HCEC 1CT (cell line): ENCODE measurements at places on chromosomes 7 and 10.

DNA sequence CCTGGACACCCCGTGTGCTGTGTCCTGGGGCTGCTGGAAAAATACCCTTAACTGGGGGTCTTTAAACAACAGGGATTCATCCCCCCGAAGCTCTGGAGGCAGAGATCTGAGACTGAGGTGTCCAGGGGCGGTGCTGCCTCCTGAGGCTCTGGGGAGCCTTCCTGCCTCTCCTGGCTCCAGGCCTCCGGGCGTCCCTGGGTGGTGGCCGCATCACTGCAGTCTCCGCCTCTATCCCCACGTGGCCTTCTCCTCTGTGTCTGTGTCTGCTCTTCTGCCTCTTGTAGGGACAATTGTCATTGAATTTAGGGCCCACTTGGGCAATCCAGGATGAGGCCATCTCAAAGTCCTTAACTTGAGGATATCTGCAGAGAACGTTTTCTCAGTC lies 216.6 kb downstream of the WDR37 start:
- DNase-seq: no peak

- DNase-seq: no peak
Observed at GRCh38 chr10:120819366-120819765, 31.8 kb upstream of the WDR11 start.

DNA sequence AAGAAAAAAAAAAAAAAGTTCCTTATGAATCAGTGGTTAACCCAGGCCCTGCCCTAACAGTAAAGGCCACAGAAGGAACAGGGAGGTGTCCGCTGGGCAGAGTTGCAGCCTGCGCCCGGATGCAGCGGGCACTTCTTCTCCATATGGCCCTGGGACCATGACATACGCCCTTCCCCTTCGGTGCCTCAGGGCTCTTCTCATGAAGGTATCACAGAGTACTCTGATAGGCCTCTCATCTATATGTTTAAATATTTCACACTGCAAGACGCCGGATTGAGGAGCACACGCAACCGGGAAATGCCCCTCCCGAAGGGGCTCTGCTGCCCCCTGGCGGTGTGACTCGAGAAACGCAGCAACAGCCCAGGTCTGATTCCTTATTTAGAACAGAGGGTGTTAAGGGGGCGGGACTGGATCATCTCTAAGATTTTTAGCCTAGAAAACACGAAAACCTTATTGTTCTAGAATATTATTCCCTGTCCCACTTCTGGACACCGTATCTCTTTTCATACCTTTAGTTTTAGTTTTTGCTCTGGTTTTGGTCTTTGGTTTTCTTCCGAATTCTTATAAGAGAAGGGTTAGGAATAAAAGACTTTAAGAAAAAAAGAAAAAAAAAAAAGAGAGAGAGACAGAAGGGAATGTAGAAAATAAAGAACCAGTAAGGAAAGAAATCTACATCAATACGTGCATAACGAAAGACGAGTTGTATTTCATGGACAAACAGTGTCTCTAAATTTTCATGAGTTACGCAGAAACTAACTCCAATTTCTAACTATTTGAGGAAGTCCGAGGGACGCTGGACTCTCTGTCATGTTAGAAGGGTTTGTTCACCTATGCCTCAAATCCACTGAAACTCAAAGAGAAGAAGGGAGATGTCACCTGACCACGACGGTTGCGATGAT lies 12.0 kb downstream of the DAGLB start:
- peak; percentile 75 for DNase-seq

GRCh38 chr10:64636461-64636860 lies 1115.3 kb downstream of the REEP3 start:
- DNase-seq: no peak

- DNase-seq: no peak
Observed at GRCh38 chr10:7492660-7493046, 81.8 kb upstream of the SFMBT2 start.

- no peak for DNase-seq
Observed at GRCh38 chr7:100141555-100141949, 7.2 kb upstream of the LAMTOR4 start.

DNA sequence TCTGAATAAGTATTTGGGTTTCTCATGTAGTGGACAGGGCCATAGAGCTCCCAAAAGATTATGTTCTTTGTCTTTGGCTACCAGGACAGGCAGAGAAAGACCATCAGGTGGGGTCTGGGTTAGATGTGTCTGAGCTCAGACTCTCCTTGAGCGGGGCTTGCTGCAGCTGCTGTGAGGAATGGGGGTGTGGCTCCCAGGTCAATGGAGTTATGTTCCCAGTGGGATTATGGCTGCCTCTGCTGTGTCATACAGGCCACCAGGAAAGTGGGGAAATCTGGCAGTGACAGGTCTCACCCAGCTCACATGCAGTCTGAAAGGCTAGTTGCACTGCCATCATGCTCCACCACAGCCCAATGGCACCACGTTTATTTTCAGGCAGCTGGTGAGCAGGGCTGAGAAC lies 97.0 kb upstream of the FERD3L start:
- DNase-seq: no peak

- peak; percentile 61 for DNase-seq
Observed at GRCh38 chr10:69269761-69270160, 8.5 kb upstream of the HK1 start.

DNA sequence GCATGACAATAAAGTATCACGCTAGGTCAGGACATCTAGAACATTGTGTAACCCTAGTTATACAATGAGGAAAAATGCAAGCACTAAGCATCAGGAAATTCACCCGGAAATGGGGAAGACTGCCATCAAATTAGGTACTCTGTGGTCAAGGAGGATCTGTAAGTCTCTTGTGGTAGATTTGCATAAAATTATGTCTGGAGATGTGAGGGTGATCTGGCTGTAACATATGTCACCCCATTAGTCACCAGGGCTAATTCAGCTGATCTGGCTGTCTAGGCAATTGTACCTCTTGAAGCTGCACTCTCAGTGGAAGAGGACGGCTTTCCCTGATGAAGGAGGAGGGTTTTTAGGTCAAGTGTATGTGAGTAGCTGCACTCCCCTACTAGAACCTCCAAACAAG lies 14.8 kb downstream of the AKR1D1 start:
- peak; percentile 1 for DNase-seq

DNA sequence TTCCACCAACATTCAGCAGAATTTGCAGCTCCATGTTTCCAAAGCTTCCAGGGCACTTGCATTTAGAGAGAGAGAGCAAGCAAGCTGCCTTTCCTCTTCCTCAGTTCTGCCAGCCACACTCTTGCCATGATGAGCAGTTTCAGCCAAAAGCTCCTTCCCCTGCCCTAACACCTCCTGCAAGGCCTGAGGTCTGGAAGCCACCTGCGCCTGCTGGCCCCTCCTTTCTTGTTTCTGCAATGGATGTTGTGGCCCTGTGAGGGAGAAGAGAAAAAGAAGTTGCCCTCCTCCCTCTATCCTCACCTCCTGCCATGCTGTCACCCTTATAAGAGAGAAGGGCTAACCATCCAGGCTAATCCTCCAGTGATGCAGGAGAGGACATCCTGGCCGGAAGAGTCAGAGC lies 48.7 kb downstream of the IKZF1 start:
- DNase-seq: no peak

DNA sequence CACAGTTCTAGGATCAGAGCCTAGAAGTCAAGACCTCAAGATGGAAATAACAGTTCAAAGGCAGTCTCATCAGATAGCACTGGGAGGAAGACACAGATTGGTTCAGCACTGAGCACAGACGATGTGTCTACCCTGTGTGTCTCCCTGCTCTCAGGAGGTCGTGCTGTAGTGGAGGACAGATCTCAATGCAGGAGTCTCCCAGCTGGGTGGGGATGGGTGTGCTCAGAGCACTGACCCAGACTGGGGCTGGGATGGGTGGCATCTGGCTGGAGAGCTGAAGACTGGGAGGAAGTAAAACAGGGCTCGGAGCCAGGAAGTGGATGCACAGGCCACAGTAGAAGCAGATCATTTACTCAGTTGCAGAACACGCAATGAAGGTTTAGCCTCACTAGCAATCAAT lies 69.5 kb upstream of the GDF10 start:
- no peak for DNase-seq

- DNase-seq: no peak
Observed at GRCh38 chr7:52586704-52587103, 448.7 kb upstream of the POM121L12 start.

DNA sequence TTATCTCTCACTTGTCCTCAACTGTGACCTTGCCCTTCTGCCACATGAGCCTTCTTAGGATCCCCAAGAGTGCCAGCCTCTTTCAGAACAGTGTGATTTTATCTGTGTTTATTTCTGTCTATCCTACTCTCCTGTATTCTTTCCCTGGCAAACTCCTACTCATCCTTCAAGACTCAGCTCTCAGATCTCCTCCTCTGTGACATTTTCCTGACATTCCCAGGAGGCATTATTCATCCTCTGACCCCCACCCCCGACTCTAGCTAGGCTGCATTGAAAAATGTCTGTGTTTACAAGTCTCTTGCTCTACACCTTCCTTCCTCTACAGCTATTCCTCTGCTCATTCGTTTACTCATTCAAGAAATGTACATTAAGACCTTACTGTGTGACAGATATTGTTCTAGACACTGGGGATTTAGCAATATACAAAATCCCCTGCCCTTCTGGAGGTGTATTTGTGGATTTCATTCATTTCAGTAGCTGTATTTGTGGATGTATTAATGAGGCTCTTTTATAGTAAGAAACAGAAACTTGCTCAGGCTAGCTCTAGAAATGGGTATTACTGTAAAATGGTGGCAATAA lies 61.4 kb upstream of the COMTD1 start:
- DNase-seq: no peak

DNA sequence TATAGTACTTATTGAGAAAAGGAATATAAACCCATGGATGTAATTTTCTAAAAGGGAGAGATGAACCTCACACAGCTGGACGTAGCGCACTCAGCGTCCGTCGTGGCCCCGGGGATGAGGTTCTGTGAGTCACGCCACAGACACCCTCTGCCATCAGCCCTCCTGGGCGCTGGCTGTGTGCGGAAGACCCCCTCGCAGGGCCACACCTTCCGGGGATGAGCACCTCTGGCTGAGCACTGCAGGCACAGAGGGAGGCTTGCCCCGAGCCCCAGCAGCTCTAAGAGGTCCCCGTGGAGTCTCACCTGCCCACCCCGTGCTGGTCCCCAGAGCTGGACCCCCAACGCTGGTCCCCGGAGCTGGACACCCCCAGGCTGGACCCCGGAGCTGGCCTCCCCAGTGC lies 215.8 kb downstream of the PTPRN2 start:
- DNase-seq: no peak

- DNase-seq: peak; percentile 15
Observed at GRCh38 chr10:80599424-80599847, 61.7 kb downstream of the SH2D4B start.

DNA sequence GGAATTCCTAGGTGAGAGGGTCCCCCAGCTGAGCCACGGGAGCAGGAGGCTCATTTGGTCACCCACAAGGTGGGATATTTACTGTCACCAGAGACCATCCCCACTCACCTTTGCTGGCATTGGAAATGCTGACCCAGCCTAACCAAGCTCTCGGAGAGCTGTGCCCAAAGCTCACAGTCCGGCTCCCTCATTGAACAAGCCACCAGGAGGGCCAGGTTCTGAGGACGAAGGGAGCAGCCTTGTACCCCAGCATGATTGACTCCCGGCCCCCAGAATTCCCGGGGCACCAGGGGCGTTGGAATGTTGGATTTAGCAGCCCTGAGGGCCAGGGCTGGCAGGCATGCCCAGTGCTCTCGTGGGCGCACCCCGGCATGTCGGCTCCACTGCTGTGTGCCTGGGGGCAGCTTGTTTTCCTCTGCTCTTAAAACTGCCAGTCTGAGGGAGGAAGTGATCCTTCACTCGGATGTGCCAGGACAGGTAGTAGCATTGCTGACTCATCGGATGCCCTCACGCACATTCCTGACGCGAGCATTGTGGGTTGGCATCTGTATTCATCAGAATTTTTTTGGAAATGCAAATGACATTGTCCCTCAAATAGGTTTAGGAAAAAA lies 23.3 kb downstream of the CLIP2 start:
- no peak for DNase-seq

DNA sequence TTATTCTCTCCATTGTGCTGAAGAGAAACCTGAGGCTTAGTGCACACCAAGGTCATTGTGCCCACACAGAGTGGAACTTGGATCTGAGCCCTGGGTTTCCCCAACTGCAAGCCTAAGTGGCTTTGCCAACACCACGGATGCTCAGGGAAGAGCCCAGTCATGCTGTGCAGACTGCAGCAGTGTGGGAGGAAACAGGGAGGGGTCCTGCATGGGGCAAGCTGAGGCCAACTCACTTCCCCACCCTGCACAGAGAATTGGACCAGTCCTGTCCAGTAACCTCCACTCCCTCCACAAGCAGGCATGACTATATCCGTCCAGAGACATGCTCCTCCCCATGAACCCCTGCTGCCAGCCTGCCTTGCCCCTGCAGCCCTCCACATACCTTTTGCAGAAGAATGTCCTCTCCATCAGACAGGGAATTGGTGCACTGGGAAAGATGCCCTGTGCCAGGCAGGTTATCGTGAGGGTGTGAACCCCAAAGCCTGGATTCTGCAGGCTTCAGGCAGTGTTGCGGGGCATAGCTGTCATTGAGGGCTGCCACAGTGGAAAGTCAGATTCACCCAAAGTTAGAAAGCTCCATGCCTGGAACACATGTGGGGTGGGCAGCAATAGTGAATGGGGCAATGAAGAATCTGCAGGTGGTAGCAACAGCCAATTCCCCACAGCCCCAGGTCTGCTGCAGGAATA lies 44.9 kb downstream of the DRGX start:
- DNase-seq: no peak

- no peak for DNase-seq
Observed at GRCh38 chr10:128070161-128070560, 56.1 kb downstream of the MKI67 start.

DNA sequence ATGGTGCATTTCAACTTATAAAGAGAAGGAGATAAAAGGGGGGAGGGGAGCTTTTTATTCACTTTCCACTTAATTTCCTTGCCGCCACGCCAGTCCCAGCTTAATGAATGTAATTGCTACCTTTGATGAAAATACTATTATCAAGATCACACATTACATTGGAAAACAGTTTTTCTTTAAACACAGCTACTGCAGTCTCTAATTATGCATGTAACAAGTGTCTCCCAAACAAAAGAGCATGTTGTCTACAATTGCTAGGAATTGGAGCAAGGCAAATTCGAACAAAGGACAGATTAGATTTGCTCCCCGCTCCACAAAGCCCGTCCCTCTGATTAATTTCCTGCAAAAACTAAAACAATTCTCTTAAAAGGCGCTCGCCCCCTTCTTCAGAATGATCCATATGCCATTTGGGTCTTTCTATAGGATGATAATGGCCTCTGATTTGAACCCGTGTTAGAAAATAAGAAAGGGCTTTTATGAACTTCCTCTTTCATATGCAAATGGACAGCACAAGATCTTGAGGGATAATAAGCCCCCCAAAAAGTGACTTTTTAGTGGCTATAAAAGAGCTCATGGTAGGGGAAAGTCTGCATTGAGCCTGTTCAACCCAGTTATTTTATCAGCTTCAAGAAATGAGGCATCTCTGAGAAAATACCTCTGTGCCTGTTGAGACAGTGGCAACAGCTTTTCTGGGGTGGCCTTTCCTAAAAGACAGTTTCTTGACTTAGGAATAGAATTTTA lies 60.6 kb downstream of the ACADSB start:
- DNase-seq: no peak

- DNase-seq: peak; percentile 17
Observed at GRCh38 chr10:31836569-31837406, 91.8 kb downstream of the ARHGAP12 start.

DNA sequence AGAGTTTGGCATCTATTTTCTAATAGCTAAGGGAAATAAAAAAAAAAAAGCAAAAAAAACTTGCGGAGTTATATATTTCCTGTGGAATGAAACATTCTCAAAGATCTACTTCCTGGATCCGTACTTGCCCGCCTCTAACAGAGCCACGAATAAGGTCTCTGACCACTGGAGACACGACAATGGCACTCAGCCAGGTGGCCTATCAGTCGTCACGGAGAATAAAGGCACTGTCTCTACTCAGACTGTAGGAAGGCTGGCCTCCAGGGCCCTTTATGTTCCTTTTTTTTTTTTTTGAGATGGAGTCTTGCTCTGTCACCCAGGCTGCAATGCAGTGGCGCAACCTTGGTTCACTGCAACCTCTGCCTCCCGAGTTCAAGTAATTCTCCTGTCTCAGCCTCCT lies 58.7 kb downstream of the RGS10 start:
- DNase-seq: no peak
